ENCODE measurements at places on chromosomes 3 and 15.
A peak's percentile ranks its signal among the peaks of the same experiment; 100 is the strongest.

DNA sequence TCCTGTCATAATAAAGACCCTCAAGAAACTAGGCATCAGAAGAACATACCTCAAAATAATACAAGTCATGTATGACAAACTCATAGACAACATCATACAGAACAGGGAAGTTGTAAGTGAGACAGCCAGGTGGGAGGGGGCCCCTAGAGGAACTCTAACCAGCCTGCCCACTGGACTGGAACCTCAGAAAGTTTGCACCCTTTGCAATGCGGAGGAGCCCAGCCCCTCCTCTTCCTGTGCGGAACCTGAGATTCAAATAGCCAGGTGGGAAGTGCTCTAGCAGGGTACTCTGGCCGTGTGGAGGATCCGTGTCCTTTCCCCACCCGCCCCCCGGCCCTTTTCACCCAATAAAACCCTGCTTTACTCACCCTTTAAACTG, 387.0 kb upstream of the CBLB start:
- no peak for DNase-seq

GRCh38 chr15:75032395-75032794, 9.0 kb downstream of the PPCDC start:
- DNase-seq: no peak

DNA sequence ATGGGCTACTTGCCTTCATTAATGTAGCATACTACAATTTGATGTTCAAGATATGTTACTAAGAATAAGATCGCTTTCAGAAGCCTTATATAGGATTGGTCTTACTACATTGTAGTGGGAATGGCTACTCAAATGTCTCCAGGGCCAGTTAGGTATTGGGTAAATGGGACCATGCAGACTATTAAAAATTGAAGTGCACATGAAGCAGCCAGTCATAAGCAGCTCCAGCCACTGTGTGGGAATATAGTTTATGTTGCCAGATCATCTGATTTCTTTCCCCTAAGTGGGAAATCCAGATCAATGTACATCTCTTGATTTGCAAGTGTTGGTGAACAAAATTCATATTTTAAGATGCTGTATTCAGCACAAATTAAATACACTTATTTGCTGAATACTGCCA, 5.1 kb downstream of the CTNNB1 start:
- DNase-seq: no peak

GRCh38 chr3:119294696-119295671, 801 bp downstream of the ARHGAP31 start:
- DNase-seq: no peak

GRCh38 chr3:49020330-49021212, 1.4 kb upstream of the NDUFAF3 start:
- DNase-seq: no peak

- DNase-seq: no peak
These were observed 105.9 kb downstream of the RARB start for GRCh38 chr3:25534007-25534406.

DNA sequence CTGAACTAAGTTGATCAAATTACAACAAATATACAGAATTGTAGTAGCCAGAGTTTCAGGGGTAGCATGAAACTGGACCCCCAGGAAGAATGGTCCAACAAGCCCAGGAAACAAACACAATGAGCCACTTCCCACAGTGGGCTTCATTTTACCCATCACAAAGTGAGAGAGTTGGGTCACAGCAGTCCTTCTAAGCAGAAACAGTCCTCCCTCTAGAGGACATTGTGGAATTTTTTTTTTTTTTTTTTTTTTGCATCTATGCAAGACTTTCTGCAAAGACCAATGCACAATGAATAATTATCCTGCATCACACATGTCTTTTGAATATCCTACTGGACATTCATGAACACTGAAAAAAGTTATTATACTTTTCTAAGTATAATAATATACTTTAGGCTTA, 73.8 kb upstream of the ATP13A5 start:
- peak; percentile 41 for DNase-seq

DNA sequence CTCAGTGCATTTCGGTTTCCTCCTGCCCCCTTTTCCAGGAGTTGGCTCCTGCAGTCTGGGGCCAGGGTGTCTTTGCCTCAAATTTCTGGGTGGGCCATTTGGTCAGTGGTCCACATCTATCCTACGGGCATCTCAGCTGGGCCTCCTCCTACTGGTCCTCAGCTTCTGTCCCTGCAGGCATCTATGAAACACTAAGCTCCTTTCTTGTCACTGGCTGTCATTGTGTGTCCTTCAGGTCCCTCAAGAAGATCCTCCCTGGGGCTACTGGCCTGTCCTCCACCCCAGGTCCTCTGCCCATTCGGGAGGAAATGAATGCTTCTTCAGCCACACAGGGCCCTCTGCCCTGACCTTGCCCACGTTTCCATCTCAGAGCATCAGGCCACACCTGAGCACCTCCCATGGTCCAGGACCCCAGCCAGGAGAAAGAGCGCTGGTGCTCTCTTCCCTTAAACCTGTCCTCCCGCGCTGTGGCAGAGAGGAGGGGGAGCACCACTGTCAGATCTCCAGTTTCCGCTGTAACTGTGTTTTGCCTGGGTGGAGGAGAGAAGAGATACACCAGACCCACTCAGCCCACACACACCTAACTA, 1.8 kb downstream of the PRR23E start:
- DNase-seq: no peak

- DNase-seq: no peak
These were observed 18.8 kb upstream of the CHD2 start for GRCh38 chr15:92881211-92881754.

GRCh38 chr15:85496151-85496550, 115.7 kb downstream of the AKAP13 start:
- DNase-seq: no peak

GRCh38 chr3:188292251-188292650, 138.3 kb downstream of the LPP start:
- DNase-seq: no peak

- DNase-seq: peak; percentile 39
These were observed 831 bp upstream of the ROBO2 start for GRCh38 chr3:77038930-77039605.

DNA sequence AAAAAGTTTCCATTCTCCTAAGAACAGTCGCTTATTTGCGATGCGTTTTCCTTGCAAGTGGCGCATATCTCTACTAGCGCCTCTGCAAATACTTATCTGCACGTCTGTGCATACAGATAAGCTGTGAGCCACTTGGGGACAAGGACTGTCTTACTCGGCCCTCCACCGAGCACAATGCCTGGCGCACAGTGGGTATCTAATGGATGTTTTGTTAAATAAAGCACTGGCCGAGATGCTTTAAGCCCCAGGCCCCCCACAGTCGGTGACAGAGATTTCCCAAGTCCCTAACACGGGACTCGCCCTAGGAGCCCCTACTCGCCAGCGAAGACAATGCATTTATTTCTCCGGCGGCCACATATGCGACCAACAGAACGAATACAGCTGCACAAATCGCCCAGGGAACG, 503 bp downstream of the HLTF start:
- peak; percentile 53 for DNase-seq

DNA sequence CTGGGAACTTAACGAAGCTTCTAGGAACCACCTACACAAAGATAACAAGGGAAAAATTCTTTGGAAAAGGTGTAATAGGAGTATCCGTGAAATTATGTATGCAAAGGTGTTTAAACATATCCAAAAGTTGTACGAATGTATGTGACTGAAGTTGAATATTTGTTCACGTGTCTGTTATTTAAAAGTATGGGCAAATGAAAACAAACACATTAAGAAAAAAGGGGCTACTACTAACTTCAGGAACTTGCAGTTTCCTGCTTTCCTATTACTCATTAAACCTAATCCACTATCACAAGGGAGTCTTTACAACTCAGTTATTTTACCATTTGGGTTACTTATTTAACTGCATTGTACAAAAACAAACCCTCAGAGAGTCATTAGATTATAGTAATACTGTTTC, 33.9 kb upstream of the GRAMD1C start:
- DNase-seq: no peak

DNA sequence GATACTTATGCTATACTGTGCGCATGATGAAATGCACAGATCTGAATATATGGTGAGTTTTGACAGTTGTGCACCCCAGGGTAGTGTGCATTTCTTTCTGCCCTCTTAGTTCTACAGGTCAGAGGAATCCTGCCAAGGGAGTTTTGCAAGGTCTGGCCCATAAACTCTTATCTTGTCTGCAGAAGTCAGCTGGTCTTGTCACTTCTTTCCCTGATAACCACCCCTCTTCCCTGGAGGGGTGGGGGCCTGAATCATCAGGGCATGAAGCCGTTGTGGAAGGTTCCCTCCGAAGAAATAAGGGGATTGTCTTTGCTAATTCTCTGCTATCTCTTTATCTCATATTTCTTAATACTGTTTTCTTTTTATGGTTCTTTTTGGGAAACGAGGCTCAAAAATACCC, 30.4 kb downstream of the TRIM71 start:
- no peak for DNase-seq

GRCh38 chr3:150763122-150763840, at the start of gene SIAH2:
Gene SIAH2 (minus strand): TSS chr3:150763169. CDS start chr3:150762849, 320 bp downstream.
- DNase-seq: peak; percentile 98

GRCh38 chr15:31814082-31814481, 216.2 kb upstream of the CHRNA7 start:
- DNase-seq: no peak

GRCh38 chr15:38897551-38897950, 332.9 kb upstream of the RASGRP1 start:
- no peak for DNase-seq

GRCh38 chr3:194671511-194671899, 486 bp downstream of the LSG1 start:
- DNase-seq: peak; percentile 47

- DNase-seq: no peak
These were observed 86.0 kb downstream of the PLXNA1 start for GRCh38 chr3:127068871-127069270.

DNA sequence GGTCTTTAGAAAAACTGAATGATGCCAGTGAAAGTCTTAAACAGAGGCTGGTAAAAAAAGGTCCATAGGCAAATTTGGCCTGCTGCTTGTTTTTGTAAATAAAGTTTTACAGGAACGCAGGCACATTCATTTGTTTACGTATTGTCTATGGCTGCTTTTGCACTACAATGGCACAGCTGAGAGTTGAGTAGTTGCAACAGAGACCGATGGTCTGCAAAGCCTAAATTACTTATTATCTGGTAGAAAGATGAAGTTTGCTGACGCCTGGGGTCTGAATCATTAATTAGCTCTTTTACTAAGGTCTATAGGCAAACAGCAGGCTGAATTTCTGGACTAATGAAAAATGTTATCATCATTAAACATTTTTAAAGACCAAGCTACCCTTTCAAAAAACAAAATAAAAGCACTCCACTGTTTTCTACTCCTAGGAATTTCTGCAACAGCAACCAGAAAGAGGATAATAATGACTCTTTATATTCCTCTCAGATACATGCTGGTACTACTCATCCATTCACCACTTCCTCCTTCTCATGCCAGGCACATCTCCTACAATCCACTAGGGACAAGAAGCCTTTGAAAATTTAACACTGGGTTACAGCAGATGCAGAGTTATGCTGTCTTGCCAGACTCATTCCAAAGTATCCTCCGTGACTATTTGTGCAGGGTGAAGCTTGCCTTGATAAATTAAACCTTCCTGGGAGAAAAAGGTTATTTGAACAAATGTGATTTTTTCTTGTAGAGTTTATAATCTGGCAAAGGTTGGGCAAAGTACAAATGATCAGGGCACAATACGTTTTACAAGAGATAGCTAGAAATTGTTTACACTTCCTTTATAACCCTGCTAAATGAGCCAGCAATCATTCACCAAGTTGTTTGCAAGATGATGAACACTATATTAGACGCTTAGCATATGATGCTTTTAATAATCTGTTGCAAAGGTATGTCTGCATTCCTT, 6.0 kb downstream of the GATM start:
- DNase-seq: no peak

DNA sequence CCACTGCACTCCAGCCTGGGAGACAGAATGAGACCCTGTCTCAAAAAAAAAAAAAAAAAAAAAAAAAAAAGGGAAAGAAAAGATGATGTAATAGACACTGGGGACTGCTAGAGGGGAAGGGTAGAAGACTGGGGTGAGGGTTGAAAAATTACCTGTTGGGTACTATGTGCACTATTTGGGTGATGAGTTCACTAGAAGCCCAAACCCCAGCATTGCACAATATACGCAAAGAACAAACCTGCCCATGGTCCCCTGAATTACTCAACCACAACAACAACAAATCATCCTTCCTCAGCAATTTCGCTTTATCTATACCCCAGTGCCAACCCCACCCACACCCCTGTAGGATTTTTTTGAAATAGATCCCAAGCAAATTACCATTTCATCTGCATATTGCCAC, 13.5 kb downstream of the NIPA1 start:
- no peak for DNase-seq

DNA sequence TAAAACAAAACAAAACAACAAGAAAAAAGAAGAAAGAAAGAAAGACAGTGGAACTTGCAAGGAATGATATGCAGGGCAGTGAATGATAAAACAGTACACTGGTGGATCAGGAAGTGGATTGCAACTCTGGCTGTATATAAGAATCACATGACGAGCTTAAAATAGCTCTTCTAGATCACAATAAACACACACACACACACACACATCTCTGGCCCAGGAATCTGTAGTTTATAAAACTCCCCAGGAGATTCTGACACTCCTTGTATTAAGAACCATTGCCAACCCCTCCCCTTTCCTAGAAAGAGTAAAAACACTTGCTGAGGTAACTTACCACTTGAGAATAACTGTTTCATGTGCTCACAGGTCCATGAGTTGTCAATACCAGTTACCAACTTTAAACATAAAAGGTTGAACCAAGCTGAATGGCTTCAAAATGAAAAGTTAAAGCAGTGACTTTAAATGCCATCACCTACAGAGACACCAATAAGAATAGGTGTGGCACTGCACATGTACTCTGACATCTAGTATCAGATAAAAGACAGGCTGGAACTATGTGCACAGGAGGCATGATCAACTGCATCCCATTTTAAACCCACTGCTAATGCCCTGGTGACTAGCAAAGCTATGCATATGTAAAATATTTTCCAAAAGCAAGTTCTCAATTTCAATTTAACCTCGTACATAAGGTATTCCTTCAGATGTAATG, 3.9 kb downstream of the CPOX start:
- DNase-seq: no peak

GRCh38 chr15:69685512-69686452, 233.2 kb downstream of the RPLP1 start:
- DNase-seq: peak; percentile 88

- DNase-seq: no peak
These were observed 2.2 kb downstream of the ALPK3 start for GRCh38 chr15:84819291-84819768.

DNA sequence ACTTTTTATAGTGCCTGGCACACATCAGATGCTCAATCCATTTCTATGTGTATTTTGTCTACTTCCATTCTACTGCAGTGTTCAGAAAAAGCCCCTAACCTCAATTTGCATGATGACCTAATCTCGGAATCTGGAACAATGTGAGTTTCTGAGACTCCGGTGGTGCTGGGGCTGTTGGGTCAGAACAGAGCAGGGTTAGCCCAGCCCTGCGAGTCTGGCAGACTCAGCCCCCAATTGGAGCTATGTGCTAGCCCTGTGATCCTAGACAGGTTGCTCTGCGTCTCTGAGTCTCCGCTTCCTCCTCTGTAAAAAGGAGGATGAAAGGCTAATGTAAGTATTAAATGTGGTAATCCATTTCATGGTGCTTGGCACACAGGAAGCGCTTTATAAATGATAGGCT, 95.0 kb upstream of the ICE2 start:
- DNase-seq: no peak

Data from COR-L47 (cell line).